Activated CD8-positive, alpha-beta T cell treated with anti-CD3 and anti-CD28 coated beads for 36 hours (primary cell): ENCODE measurements at places on chromosomes 5 and 9. TPM values are rescaled to one million over a fixed set of nuclear protein-coding genes. Genes with fewer than 3 reads are reported as not detected.

Gene ANKDD1B
- not detected for total RNA-seq

DNA sequence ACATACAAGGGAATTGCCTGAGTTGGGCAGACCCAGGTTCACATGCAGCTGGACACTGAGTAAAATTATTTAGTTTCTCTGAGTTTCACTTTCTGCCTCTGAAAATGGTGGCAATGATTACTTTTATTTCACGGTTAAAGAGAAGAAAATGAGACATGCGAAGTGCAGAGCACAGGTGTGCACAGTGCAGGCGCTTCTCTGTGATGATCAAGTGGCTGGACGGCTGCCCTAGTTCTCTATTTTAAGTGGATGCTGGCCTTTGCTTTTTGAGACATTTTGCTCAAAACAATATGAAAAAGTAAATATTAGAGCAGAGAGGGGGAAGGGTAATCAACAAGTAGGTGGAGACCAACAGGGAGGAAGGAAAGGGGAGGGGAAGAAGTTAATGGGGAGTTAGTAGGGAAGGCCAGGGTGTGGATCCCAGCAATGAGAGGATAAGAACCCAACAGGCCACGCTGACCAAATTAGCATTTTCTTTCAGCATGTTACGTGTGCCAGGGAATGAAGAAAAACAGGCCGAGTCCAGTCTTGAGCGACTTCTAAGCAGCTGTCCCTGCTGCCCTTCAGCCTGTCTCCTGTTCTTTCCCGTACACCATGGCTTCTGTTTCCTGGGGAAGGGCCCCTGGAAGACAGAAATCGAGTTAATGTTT, 16.1 kb downstream of the SNX18 start:
- no peaks in the 10 kb centered on the region for H3K27me3 ChIP-seq
- peaks cover 7% of the 10 kb centered on the region for H3K36me3 ChIP-seq
- H3K4me3 ChIP-seq: no peak overlapping the region
- no peak for DNase-seq

Gene FAM151B
- not detected for total RNA-seq

Gene CTXN3
- not detected for total RNA-seq

DNA sequence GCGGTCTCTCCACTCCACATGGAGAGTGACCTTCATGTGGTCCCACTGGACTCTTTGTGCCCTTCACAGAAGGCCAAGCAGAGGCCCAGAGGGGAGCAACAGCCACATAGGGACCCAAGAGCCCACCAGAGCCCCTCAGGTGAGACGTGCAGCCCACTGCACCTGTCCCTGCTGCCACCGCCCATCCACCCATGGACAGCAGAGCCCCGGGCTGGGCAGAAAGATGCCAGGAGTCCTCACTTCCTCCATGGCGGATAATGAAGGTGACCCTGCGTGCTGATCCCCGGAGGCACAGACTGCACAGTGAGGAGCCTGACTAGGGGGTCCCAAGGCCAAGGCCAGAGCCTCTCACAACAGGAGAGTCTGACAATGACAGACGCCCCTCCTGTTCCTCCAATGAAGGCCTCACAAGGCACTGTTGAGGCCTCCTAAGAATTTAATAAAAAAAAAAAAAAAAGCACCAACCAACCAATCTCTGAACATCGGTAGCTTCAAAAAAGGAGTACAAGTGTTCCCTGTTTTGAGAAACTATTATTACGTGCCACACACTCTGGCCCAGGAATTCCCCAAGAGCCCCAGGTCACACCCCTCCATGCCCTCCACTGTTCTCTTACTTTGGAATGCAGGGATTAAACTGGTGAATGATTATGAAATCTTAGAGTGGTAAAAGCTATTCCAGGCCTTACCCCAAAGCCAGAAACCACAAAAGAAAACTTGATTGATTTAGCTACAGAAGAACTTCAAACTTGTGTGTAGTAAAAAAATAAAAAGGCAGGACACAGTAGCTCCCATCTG, 2.8 kb upstream of the PPP1R26 start:
- peaks cover 2% of the 10 kb centered on the region for H3K36me3 ChIP-seq
- no peak for DNase-seq
- H3K27ac ChIP-seq: no peak overlapping the region
- H3K27me3 ChIP-seq: peaks cover 26% of the 10 kb centered on the region

Gene MOB3B
- total RNA-seq: 0.67 TPM

Gene PDGFRB
- total RNA-seq: 0.74 TPM

Gene PRELID2
- total RNA-seq: 3.6 TPM

DNA sequence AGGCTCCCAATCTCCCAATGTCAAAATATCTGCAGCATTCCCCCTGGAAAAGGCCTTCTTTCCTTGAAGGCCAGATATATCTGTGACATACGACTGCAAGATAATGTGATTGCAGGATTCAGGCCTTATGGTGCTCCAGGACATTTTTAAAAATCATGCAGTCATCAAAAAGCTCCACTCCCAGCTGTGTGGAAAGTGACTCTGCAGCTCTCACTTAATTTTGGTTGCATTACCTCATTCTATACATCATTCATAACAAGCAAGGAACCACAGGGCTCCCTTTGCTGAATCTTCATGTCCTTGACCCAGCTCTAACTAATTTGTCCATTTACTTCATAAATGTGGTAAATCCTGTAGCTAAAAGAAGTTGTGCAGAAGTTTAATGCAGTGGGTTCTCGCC, 386.2 kb upstream of the SLC30A5 start:
- H3K4me3 ChIP-seq: no peak overlapping the region
- no peaks in the 10 kb centered on the region for H3K36me3 ChIP-seq
- peaks cover 26% of the 10 kb centered on the region for H3K4me1 ChIP-seq
- DNase-seq: no peak
- no peak overlapping the region for H3K27ac ChIP-seq

Gene PCDHGA9
- not detected for total RNA-seq

GRCh38 chr5:153542536-153542935, 52.1 kb downstream of the GRIA1 start:
- no peaks in the 10 kb centered on the region for H3K36me3 ChIP-seq
- H3K4me1 ChIP-seq: no peaks in the 10 kb centered on the region
- peaks cover 2% of the 10 kb centered on the region for H3K27me3 ChIP-seq
- no peak overlapping the region for H3K4me3 ChIP-seq
- DNase-seq: no peak

GRCh38 chr9:83401328-83401900, 136.8 kb downstream of the FRMD3 start:
- H3K4me1 ChIP-seq: no peaks in the 10 kb centered on the region
- H3K4me3 ChIP-seq: no peak overlapping the region
- no peak for DNase-seq
- H3K36me3 ChIP-seq: no peaks in the 10 kb centered on the region
- no peak overlapping the region for H3K27ac ChIP-seq

Gene SCGB3A2
- total RNA-seq: not detected
